Left colon (tissue), 2 donors: ENCODE measurements at places on chromosomes 11 and 22. TPM values are rescaled to one million over a fixed set of nuclear protein-coding genes. Genes with fewer than 3 reads are reported as not detected.

- no peak for DNase-seq
Measured at GRCh38 chr22:21966643-21967516, 14.2 kb upstream of the PPM1F start.

DNA sequence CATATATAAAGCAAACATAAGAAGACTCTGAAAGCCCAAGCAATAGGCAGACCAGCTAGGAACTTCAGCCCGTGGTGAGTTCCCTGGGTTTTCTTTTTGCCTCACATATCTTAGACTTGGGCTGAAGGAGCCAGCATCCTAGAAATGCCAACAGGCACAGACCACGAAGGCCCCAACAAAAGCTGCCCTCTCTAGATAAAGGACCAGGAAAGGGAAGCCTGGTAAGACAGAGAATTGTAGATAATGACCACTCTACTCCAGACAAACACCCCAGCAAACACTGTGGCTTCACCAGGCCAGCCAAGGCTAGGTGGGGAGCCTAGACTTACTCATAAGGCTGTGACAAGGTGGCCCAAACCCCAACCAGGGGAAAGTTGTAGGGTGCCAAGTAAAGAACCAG, 11.2 kb downstream of the GAL start:
- DNase-seq: no peak

- DNase-seq: no peak
Measured at GRCh38 chr22:30873086-30873650, 95.4 kb downstream of the MORC2 start.

GRCh38 chr11:56045538-56045937, 18.1 kb downstream of the OR5AS1 start:
- no peak for DNase-seq

- no peak for DNase-seq
Measured at GRCh38 chr22:46931881-46932280, 169.4 kb downstream of the TBC1D22A start.

Gene UFD1
- total RNA-seq: 51.8 TPM

Gene FGF3
- not detected for total RNA-seq

GRCh38 chr22:33920197-33920540, at the start of gene LARGE1:
Gene LARGE1 (minus strand): TSS chr22:33920476.
- peak; percentile 39 for DNase-seq

GRCh38 chr22:28917747-28918549, 34.6 kb downstream of the ZNRF3 start:
- DNase-seq: peak; percentile 28

Gene OR52I1
- not detected for total RNA-seq

DNA sequence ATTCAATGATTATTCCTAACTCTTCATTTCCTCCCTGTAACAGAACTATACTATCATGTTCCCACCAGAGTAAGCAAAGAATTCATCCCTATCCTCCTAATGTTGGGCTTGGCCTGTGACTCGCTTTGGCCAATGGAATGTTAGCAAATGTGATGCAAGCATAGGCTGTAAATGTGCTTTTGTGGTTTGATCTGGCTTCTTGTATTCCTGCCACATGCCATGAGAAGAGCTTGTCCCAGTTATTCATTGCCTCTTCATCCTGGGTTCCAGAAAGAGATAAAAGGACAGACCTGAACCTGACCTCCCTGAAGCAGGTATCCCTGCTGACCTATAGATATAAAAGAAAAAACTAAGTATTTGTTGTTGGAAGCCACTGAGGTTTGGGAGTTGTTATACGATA, 51.0 kb downstream of the SYTL2 start:
- no peak for DNase-seq

Gene THRSP
- 0.22 TPM for total RNA-seq

DNA sequence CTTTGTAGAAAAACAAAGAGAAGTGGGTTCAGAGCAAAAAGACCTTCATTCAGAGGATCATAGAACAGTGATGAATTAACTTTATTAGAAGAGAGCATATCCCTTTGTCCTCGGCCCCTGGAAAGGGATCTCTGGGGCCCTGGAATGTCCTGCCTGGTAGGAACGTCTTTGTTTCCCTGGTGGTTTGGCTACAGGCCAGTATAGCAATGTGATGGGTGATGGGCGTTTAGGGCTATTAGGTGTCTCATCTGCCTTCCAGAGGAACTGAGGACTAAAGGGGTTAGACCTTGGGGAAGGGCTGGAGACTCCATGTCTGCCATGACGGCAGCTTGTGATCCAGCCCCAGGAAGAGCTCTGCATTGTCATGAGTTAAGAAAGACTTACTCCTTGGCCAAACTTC, 9.1 kb downstream of the APOL4 start:
- DNase-seq: no peak

GRCh38 chr11:73155102-73155501, 13.0 kb upstream of the FCHSD2 start:
- DNase-seq: no peak

DNA sequence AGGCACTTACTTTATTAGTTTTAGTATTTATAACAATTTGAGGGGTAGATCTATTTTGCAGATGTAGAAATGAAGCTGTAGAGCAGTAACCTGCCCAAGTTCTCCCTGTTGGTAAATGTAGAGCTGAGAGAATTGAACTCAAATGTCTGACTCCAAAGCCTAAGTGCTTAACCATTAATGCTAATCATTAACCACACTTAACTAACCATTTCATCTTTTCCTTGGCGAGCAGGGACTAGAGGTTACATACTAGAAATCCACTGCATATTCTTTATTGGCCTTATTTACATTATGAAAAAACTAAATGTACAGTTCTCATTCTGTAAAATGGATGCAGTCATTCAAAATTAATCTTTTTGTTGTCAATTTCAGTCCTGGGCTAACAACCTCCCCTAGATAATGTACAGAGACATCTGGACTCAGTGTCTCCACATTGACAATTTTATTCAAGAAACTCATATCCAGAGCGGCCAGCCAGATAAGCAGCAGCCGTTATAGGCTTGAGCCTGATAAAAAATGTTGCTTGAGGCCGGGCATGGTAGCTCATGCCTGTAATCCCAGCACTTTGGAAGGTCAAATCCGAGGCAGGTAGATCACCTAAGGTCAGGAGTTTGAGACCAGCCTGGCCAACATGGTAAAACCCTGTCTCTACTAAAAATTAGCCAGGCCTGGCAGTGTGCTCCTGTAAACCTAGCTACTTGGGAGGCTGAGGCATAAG, 76.7 kb upstream of the PICALM start:
- no peak for DNase-seq

DNA sequence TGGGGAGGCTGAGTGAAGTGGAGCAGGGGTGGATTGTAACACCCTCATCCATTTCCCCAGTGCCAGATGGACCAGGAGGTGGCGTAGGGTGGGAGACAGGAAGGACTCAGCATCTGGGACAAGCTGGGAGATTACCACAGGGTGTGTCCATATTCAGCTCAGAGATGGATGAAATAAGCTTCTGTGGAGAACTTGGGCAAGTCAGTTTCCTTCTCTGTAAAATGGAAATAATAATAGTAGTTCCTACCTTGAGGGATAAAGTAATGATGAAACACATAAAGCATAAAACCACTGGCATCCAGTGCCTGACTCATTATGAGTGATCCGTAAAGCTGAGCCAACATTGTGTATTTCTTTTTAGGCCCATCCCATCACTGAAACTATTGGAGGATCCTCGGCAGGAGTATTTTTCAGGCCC, 607 bp upstream of the ROBO4 start:
- DNase-seq: no peak

DNA sequence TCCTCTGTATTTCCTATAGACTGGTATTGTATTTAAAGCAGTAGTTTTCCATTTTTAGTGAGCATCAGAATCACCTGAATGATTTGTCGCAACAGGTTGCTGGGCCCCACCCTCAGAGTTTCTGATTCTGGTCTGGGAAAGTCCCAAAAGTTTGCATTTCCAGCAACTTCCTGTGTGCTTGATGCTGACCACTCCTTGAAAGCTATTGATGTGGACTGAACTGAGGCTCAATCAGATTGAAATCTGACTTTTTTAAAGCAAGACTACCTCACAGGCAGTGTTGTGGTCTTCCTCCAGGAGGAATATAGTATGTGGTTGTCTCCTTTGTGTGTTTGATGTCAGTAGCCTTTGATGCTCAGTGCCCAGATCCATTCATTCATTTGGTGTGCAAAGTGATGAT, 17.2 kb upstream of the MPZL2 start:
- DNase-seq: no peak

Gene LAYN
- 4.6 TPM for total RNA-seq

DNA sequence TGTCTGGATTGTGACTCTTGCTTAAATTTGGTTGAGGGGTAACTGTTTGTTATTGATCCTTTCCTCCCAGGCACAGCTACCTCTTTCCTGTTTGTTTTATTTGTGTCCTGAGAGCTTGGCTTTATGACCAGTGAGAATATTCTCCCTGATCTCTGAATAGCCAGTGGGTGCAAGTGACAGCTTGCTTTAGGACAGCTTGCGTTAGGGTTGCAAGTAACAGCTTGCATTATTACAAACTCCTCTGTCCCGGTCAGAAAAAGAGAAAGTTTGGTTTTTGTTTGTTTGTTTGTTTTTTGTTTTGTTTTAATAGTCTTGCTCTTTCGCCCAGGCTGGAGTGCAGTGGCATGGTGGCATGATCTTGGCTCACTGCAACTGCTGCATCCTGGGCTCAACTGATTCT, 3.3 kb upstream of the KLHL22 start:
- no peak for DNase-seq

DNA sequence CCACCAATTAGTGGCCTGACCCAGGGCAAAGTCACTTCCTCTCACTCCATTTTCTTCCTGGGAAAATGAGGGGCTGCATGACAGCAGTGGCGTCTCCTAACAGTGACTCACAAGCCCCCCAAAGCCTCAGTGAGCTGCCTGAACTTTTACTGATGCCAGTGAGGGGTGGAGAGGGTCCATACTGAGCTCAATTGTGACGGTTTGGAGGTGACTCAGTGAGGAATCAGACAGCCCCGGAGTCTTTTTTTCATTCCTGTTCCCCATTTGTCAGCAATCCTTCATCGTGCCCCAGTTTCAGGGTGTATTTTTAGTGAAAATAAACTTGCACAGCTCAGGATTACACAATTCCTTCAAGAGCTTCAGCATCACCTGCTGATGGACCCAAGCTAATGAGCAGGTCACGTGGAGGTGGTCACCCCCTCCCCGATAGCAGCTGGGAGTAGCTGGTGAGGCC, 30.1 kb upstream of the RASD2 start:
- DNase-seq: no peak

Gene UPK3A
- 0.34 TPM for total RNA-seq

DNA sequence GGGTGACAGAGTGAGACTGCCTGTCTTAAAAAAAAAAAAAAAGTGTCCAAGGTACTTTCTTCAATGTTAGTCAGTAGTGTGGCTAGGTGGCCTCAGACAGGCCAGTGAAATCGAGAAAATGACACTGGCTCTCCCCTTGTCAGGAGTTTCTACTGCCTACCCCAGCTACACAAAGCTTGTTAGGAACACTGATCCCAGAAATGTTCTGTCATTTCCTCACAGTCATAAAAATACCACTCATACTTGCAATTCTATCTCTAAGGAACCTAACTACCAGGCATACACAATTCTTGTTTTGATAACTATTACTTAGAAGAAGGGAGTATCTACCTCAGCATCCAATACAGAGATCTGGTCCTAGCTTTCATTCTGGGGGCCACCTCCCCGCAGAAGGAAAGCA, 31.3 kb downstream of the ATP6V1E1 start:
- no peak for DNase-seq

Gene RASSF7
- 117 TPM for total RNA-seq

Gene PHETA2
- total RNA-seq: 13.9 TPM

GRCh38 chr22:26949193-26949592, 291.8 kb downstream of the MIAT start:
- no peak for DNase-seq

Gene CNGA4
- total RNA-seq: 0.14 TPM

Gene SCARF2
- total RNA-seq: 3.2 TPM

Gene DAGLA
- total RNA-seq: 12.2 TPM

DNA sequence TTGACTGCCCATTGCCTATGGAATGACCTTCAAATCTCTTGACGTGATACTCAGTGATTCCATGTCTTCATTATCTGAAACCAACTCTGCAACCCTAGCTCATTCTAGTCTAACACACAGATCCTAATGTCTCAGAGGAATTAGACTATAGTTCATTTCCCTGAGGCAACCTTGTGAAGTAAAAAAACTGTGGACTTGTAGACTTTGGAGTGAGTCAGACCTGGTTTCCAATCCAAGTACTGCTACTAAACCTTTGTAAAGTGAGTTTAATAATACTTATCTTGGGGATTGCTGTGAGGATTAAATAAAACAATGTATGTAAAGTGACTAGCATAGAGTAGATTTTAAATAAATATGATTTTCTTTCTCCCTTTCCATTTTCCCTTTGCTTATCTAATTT, 226.1 kb downstream of the BLID start:
- no peak for DNase-seq

GRCh38 chr22:24807284-24807950, 1.4 kb downstream of the SGSM1 start:
- DNase-seq: no peak

Gene OR10A2
- not detected for total RNA-seq

DNA sequence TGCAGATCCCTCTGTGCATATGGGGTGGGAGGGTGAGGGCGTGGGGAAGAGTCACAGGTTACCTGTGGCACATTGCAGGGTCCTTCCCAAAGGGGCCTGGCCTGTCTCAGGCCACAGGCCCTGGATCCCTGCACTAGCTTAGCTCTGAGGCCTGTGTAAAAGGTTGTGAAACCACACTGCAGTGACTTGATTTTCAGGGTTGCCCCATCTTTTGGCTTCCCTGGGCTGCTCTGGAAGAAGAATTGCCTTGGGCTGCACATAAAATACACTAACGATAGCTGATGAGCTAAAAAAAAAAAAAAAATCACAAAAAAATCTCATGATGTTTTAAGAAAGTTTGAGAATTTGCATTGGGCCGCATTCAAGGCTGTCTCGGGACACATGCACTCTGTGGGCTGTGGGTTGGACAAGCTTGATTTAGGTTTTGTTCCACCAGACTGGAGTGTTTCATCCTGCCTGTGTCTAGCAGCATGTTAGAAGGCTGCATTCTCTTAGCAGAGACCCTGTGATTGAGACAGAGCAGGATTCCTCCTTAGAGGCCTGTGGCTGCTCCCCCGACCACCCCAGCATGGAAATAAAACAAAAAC, 35.9 kb upstream of the TREH start:
- DNase-seq: no peak

Gene MMP11
- 1.6 TPM for total RNA-seq

DNA sequence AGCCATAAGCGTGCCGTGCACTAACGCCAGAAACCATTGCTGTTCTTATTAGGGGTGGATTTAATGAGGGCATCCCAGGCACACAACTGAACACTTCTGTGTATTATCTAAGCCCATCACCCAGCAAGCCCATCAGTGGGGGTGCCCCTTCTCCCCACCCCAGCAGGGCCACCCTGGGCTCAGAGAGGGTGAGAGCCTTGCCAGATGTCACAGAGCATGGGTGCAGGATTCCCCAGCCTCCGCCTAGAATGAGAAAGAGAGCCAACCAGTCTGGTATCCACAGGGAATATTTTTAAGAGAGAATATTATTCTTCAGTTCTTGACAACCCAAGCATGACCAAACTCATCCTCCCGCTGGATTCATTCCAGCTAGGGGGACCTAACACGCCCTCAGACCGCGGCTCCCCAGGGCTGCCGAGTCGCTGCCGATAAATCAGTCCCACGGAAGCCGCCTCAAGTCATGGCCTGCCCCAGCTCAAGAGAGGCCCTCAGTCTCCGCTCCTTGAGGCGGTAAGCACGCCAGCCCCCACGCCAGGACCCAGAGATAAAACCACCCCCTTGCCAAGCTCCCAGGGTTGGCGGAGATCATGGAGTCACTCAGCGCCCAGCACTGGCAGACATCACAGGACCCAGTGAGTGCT, 47.2 kb downstream of the MN1 start:
- DNase-seq: no peak
